Stimulated activated CD8-positive, alpha-beta memory T cell treated with anti-CD3 and anti-CD28 coated beads, Interleukin-15, amount 100 ng/mL, for 24 hours (primary cell): ENCODE measurements at places on chromosomes 11 and 22.

DNA sequence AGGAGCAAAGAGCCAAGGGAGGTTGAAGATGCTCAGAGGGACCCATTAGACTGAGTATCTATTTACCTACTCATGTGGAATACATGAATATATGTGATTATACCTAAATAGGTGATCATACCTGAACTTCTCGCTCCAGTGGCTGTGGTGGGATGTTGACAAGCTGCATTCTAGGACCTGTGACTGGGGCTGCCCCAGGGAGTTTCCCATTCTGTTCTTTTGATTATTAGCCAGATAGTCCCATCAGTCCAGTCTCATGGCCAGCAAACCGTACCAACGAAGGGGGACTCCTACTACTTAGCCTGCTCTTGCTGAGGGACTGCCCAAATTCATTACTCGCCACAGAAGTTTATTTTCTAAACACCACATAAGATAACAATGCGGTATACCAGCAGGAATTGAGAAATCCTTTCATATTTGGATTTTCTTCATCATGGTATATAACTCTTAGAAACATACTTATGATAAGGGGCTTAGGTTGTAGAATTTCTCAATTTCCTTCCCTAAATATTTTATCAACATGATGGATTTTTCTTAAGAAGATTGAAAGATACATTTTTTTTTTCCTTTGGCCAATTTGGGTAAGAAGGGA lies 273.9 kb downstream of the NTM start:
- no peak for DNase-seq

DNA sequence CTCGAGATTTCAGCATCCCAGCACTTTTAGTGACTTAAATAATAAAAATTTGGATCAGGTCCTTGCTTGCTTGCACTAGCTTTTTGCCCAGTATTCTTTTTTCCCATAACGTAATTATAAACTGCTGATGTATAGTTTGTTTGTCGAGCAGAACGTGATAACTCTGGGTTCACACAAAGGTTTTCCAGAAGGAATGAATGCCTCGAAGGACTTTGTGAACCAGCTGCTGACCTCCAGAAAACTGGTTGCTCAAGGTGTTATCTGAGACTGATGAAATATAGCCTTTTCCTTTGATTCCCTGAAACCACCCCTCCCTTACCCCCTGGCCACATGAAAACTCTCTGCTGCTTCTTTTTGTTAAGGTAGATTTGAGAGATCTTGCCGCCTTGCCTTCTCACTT lies 229.1 kb upstream of the CARD18 start:
- no peak for DNase-seq

GRCh38 chr11:111982019-111982464 lies 43.2 kb upstream of the DLAT start:
- no peak for DNase-seq

GRCh38 chr22:24968066-24968561 lies 15.6 kb downstream of the KIAA1671 start:
- no peak for DNase-seq

GRCh38 chr11:43558146-43558545 lies 122.4 kb upstream of the HSD17B12 start:
- no peak for DNase-seq

- DNase-seq, result no peak
These were observed 227.4 kb downstream of the TMEM135 start for GRCh38 chr11:87265132-87265531.

DNA sequence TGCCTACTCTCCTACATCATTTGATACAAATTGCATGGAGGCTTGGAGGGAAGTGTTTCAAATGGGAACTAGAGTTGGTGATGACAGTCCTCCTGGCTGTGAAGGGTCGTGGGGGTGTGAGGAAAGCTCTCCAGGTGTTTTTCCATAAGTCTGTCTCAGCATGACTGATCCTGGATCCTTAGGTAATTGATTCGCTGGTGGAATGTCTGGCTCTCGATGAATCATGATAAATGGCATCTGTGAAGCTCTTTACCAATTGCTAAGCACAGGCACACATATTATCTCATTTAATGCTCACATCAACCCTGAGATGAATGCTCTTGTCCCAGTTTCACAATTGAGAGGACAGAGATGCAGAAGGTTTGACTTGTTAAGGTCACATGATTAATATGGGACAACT lies 107.5 kb downstream of the PKNOX2 start:
- no peak for DNase-seq

- no peak for DNase-seq
These were observed 250.2 kb downstream of the AASDHPPT start for GRCh38 chr11:106327637-106328036.

DNA sequence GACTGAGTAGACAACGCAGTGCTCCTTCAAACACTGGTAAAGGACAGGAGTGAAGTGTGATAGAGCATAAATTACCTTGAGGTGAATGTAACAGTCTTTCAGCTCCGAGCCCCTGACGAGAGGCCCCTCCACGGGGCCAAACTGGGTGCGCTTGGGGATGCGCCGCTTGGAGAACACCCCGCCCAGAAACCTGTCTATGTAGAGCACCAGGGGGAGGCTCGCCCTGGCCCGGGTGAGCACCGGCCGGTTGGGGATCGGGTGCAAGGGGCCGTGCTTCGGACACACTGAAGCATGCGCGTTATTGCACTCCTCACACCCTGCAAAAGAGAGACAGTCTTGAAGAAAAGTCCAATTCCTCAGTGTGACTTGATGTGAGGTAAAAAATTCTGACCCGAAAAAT lies 49.3 kb upstream of the NFRKB start:
- DNase-seq, result no peak

DNA sequence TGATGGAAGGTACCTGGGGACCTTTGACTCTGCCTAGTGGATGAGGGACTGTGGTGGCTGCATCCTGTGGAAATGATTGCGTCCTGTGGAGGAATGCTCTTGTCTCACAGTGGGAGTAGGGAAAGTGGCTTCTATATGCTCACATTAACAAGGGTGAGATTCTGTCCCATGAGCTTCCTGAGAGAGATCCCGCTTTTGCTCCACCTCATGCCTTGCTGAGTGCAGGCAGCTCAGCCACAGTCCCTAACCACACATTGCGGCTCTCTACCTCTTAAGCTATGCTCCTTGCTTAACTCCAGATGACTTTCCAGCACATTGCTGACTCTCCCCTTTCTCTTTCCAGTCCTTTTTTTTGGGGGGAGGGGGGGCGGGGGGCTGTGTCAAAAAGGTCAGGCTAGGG lies 45.0 kb downstream of the TEAD1 start:
- no peak for DNase-seq

- DNase-seq, result no peak
These were observed 368.9 kb downstream of the NTM start for GRCh38 chr11:131739243-131739882.

GRCh38 chr11:113249491-113249763 lies 65.0 kb upstream of the TTC12 start:
- DNase-seq, result no peak
